CD14-positive monocyte (primary cell): ENCODE measurements at places on chromosomes 11 and 22. TPM values are rescaled to one million over a fixed set of nuclear protein-coding genes. Genes with fewer than 3 reads are reported as not detected.

NAALAD2 gene
- not detected for polyA plus RNA-seq

LDHA gene
- polyA plus RNA-seq: 501 TPM

DNA sequence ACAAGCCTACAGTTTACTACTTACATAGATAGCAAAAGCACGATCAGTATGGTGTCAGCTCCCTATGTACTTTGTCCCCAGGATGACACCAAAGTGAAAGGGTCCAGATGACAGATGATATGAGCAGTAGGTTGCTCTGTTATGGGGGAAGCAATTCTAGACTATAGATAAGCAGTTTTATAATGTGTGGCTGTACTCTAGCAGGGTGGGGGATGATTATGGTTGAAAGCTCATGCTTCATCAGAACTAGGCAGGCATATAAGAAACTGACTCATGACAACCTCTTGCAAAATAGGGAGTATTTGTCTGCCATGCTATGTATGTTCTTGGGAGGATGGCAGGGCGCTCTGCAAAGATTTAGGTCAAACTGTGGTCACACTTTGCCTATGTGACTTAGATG lies 158.2 kb upstream of the ZBED5 start:
- H3K36me3 ChIP-seq: no peaks in the 10 kb centered on the region
- H3K4me3 ChIP-seq: no peak overlapping the region
- no peaks in the 10 kb centered on the region for H3K27me3 ChIP-seq
- no peak for DNase-seq
- H3K4me1 ChIP-seq: no peaks in the 10 kb centered on the region
- no peak overlapping the region for H3K27ac ChIP-seq

DNA sequence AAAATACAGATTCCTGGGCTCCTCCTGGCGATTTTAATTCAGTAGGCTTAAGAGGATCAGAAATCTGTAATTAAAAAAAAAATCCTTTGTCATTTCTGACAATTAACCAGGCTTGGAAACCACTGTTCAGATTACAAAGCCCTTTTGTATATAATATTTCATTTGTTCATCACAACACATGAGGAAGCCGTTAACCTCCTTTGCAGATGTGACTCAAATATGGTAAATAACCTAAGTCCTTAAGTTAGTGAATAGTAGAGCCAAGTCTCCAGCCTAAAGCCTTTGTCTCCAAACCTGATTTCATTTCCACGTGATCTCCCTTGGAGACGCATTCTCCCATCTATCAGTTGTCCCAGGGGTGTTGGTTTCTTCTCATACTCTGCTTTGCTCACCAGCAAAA lies 67.6 kb downstream of the UBASH3B start:
- no peak for DNase-seq
- H3K27me3 ChIP-seq: no peaks in the 10 kb centered on the region
- peaks cover 26% of the 10 kb centered on the region for H3K4me1 ChIP-seq
- H3K4me3 ChIP-seq: no peak overlapping the region

GRCh38 chr11:36214480-36214879 lies 74.7 kb downstream of the COMMD9 start:
- no peaks in the 10 kb centered on the region for H3K27me3 ChIP-seq
- H3K27ac ChIP-seq: no peak overlapping the region
- no peak for DNase-seq
- no peak overlapping the region for H3K4me3 ChIP-seq

GRCh38 chr22:40285513-40285912 lies 60.8 kb upstream of the ADSL start:
- no peak overlapping the region for H3K4me3 ChIP-seq
- peaks cover 5% of the 10 kb centered on the region for H3K4me1 ChIP-seq
- DNase-seq: no peak
- H3K27ac ChIP-seq: no peak overlapping the region
- H3K27me3 ChIP-seq: no peaks in the 10 kb centered on the region
- H3K36me3 ChIP-seq: peaks cover 92% of the 10 kb centered on the region
